ENCODE measurements at places on chromosomes 6 and 20.

DNA sequence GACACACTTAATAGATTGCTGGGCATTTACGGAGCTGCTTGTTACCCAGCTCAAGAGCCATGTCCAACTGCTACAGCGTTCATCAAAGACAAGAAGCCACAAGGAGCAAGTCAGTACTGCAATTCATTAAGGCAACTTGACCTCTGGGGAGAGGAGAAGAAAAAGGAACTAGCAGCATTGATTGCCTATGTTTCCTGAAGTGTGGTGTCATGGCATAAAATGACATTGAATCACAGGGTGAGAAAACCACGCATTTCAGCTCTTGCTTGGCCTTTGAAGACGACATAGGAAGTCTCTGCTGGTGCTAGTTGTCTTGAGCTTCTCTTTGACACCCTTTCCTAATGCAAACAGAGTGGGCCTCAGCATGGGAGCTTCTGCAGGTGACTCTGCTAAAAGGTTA lies 139.1 kb downstream of the CDH26 start:
- DNase-seq: no peak

GRCh38 chr6:140789466-140789865 lies 1343.3 kb upstream of the GJE1 start:
- DNase-seq: no peak

GRCh38 chr6:30355281-30355680 lies 10.3 kb downstream of the RPP21 start:
- no peak for DNase-seq

- no peak for DNase-seq
Observed at GRCh38 chr20:39988991-39989390, 700.0 kb downstream of the MAFB start.

DNA sequence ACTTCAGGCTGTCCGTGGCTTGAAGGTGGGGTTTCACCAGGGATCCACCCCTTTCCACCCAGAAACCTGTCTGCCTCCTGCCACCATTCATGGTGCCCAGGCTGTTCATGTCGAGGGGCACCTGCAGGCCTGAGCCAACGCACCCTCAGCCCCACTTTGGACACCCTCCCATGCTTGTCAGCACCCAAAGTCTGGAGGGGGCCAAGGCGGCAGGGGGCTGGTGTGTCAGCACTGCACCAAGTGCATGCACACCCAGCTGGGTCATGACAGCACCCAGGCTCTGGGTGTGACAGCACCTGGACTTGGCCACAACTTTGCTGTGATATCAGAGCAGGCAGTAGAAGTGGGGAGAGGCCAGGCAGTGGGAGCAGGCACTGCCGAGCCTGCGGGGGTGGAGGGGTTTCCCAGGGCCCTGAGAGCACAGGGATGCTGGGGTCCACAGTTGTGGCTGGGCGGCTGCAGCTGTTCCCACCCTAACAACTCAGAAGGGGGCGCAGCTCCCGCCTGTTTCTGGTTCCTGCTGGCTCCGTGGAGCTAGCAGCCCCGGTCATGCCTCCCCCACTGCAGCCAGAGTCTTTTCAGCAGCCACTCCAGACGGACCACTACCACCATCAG lies 33.3 kb upstream of the GRM4 start:
- DNase-seq: no peak

GRCh38 chr20:6311841-6312655 lies 189.2 kb upstream of the FERMT1 start:
- DNase-seq: no peak

DNA sequence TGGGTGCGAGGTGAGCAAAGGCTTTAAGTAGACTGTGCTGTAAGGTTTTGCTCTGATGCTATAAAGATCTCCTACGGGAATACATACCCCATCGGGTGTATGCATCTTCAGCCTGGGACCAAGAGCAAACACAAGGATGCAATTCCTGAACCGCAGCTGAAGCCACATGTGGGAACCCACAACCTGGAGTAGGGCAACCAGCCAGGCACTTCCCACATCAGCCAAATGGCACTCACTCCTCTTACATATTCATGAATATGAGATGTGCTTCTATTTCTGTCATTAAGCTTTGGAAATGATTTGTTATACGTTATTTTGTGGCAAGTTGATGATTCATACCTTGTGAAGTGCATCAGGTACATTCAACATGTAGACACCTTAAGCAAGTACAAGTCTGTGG lies 619.2 kb downstream of the C6orf118 start:
- DNase-seq: no peak

- no peak for DNase-seq
Observed at GRCh38 chr6:132910759-132911158, 96.4 kb downstream of the RPS12 start.

- DNase-seq: peak; percentile 76
Observed at GRCh38 chr20:25090492-25091429, 8.8 kb upstream of the VSX1 start.

Data from activated CD4-positive, alpha-beta T cell treated with anti-CD3 and anti-CD28 coated beads, Interleukin-2, amount 10 ng/mL, durations not matched to agents 7 days and 5 days (primary cell).